ENCODE measurements at places on chromosomes 12 and 14.

DNA sequence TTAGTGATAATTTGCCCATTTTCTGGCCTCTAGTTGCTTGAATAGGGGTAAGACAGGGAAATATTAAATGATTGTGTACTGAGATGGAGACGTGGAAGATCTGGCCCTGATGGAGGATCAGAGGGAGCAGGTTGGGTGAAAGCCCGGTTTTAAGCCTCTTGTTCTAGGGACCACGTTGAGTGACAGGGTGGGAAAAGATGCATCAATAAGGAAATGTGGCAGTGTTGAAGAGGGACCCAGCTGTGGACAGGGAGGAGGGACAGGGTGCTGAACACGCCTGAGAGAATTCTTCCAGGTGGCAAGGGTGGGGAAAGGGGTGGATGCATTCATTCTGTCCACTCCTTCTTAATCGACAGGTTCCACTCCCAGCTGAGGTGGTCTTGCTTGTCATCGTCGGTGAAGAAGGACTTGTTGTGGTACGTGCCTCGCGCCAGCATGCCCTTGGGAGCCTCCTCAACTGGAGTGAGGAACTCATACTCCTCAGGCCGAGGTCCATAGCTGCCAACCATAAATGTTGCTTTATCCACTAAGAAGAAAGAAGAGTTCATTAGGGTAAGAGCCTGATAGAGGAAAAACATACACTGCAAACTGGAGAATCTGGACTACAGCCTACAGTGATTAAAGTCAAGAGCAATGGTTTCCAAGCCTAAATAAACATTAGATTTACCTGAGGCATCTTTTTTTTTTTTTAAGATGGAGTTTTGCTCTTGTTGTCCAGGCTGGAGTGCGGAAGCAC is 4.0 kb upstream of the ERP27 start:
- no peak for DNase-seq

DNA sequence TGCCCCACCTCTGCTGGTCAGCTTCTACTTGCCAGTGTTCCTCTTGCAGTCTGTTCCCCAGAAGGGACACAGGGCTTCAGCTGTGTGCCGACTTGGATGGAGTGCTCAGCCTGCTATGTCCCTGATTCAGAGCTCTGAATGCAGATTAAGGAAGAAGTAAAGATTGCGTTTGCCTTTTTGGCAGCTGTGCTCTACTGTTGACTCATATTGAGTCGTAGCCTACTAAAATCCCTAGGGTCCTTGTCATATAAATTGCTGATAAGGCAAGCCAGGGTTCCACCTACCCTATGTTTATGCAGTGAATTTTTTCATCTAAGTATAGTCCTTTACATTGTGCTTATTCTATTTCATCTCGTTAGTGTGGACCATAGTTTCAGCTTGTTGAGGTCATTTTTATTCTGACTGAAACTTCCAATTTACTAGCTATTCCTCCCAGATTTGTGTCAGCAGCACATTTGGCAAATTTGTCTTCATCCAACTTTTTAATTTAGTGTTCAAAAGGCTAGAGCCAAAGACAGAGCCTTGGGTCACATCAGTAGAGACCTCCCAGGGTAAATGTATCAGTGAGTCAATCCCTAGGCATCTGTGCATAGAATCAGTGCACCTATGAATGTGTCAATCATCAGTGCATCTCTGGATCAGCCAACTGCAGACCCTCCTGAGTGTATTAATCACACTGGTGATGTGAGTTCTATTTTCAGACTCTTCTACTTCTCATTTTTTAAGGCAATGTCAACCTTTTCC is 31.9 kb downstream of the CACNA1C start:
- no peak for DNase-seq

- DNase-seq: peak; percentile 72
Observed at GRCh38 chr12:4628406-4628805, 20.4 kb downstream of the AKAP3 start.

- peak; percentile 81 for DNase-seq
Observed at GRCh38 chr12:107091381-107091780, 2.0 kb downstream of the CRY1 start.

GRCh38 chr12:16581416-16581815 is 24.5 kb downstream of the LMO3 start:
- DNase-seq: no peak

DNA sequence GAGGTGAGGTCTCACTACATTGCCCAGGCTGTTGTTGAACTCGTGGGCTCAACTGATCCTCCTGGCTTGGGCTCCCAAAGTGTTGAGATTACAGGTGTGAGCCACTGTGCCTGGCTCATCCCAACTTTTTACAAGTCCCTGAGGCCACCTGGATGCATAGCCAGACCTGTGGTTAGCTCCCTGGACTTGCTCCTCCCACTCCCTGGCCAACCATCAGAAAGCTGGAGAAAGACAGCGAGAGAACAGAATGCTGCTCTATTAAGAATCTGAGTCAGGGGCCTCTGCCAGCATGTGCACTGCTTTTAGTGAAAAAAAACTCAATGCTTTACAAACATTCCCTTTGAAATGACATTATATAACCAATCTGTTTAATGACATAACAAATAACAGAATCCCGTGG is 78.2 kb downstream of the RBM19 start:
- DNase-seq: no peak

GRCh38 chr12:8065991-8066594 is at the start of gene C3AR1:
TSS of gene C3AR1 (minus strand) at chr12:8066359. CDS start at chr12:8060185, 6,174 bp downstream.
- peak; percentile 58 for DNase-seq

DNA sequence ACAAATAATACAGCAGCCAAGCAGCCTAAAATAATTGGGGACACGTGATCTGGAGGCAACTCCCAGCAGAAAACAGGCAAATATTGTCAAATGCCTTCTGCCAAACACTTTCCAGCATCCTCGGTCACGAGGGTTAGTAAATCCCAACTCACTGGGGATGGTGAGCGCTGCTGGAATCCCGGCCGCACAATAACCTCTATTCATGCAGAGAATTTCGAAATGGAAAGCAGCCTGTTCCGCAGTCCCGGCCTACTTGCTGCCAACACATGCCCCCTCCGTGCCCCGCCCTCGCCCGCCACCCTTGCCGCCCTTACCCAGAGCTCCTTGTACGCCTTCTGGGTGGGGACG is 62.2 kb downstream of the RFX4 start:
- DNase-seq: peak; percentile 35

DNA sequence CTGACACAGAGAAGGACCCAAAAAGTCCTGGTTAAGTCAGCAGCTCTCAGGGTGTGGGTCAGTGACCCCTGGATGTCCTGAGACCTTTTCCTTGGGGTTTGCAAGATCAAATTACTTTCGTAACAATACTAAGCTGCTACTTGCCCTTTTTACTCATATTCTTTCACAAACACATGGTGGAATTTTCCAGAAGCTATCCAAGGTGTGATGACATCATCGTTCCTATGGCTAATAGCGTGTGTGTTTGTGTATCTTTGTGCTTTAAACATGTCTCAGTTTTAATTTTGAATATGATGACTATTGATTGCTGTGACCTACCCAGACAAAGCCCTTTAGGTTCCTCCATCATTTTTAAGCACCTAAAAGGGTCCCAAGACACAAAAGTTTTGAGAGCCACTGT is 176.2 kb downstream of the PHETA1 start:
- DNase-seq: peak; percentile 43

- DNase-seq: peak; percentile 93
Observed at GRCh38 chr12:104285740-104286515, 17.6 kb upstream of the EID3 start.

- no peak for DNase-seq
Observed at GRCh38 chr14:76846331-76847047, 20.3 kb downstream of the LRRC74A start.

- no peak for DNase-seq
Observed at GRCh38 chr12:45377815-45378214, 161.9 kb downstream of the ANO6 start.

DNA sequence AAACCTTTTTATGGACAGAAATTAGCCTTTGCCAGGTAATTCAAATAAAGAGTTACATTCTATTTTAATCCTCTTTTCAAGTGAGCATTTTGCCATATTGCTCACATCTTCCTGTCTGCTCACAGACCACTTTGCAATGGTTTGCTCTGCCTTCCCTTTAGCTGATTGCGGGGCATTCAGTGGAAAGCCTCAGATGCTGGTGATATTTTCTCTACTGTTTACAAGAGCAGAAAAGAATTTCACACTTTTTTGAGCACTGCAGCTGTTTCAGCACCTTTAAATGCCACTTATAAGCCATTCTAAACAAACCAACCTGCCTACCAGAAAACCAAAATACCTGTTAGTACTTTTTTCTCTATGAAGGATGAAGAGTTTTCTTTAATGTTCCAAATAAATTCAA is 195.7 kb upstream of the LRIG3 start:
- DNase-seq: no peak
